Caki2 (cell line): ENCODE measurements at places on chromosomes 11 and 22.
A peak's percentile ranks its signal among the peaks of the same experiment; 100 is the strongest.

DNA sequence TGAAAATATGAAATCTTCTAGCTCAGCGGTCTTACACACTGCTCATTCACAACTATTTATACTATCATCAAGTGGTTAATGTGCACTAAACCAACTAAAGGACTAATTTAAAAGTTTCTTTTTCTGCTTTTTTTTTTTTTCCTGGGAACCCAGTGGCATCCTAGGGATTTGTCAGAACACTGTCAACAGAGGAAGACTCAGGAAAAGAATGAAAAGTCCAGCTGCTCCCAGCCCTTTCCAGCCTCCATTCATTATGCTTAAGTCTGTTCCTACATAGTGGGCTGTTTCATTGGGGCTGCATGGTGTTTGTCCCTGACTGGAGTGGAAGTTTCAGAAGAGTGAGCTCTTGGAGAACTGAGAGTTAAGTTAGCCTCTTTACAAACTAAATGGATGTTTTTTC lies 391.1 kb downstream of the AASDHPPT start:
- DNase-seq, result no peak

DNA sequence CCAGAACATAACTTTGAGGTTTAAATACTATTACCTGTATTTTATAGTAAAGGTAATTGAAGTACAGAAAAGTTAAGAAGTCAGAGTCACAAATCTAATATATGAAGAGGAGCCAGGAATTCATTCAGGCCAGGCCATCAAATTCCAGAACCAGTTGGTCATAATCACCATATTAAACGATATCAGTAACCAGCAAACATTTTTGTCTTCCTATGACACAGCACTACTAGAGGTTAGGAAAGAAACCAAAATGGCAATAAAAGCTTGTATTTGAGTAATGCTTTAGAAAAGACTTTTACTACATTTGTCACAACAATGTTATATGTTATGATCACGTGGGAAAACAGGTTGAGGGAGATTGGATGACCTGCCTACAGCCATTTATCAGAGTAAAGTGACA lies 62.2 kb downstream of the DKK3 start:
- DNase-seq, result no peak

DNA sequence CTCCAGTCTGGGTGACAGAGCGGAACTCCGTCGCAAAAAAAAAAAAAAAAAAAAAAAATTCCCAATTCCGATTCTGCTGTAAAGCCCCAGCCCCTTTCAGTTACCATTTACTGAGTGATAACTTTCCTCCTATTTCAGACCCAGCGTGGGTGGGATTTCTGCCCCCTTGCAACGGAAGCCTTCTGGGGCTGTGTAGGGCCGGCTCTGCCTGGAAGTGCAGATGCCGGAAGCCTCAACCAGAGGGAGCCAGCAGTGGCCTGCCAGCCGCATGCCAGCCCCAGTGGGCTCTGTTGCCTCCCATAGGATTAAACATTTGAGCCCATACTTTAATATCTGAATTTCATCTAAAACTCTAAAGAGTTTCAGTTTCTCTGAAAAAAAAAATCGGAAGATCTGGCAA lies 60.0 kb upstream of the NUP50 start:
- DNase-seq, result no peak

- no peak for DNase-seq
These were observed 13.5 kb downstream of the CD59 start for GRCh38 chr11:33722590-33723234.

DNA sequence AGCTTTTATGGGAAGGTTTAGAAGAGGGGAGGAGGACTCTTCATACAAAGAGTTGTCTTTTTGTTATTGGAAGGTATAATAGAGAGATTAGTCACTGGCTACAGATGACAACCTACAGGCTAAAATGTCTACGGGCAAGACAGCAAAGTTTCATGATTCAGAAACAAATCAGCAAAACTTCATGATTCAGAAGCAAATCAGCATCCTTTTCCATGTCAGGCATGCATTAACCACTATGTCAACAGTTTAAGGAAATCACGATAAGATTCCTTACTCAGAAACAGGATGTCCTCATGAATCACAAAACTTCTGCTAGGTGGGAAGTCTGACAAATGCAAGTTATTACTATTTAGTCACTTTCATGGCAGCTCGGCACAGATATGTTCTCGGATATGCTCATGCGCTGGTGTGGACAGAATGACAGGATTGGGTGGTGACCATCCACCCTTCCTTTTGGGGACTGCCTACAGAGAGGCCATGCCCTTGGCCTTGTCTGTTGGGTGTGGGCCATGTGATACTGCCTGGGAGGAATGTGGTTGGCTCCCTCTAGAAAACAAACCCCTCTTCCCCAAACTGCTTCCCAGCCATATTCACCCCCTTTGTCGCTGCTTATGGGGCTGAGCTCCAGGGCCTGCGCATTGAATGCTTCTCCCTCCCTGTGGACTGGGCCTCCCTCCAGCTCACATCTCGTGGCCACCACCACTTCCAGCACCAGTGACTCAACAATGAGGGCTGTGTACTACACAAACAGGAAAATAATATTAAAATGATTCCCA lies 10.1 kb downstream of the C11orf91 start:
- peak; percentile 92 for DNase-seq

DNA sequence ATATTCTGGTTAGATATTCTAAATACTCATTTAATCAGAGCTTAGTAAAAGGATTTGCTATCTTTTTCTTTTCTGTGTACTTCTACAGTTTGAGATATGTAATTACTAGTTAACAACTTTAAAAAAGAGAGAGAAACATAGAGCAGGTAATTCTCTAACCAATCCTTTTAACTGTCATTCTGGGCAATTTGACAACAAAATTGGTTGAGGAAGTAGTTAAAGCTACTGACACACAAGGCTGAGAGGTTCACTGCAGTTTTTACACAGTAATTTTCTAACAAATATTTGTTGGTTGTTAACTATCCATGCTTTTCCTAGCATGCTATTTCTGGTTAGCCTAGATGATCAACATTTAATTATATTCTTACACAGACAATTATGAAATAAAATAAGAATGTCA lies 3.6 kb downstream of the SOX6 start:
- DNase-seq, result no peak
